Activated gamma-delta T cell treated with Interleukin-2 at 50 U/mL for 16 hours (primary cell): ENCODE measurements at places on chromosomes 6 and 20.

GRCh38 chr6:87220997-87221396 is 65.6 kb downstream of the ZNF292 start:
- no peak for DNase-seq

- DNase-seq: no peak
Measured at GRCh38 chr6:167998215-167998614, 744 bp downstream of the KIF25 start.

DNA sequence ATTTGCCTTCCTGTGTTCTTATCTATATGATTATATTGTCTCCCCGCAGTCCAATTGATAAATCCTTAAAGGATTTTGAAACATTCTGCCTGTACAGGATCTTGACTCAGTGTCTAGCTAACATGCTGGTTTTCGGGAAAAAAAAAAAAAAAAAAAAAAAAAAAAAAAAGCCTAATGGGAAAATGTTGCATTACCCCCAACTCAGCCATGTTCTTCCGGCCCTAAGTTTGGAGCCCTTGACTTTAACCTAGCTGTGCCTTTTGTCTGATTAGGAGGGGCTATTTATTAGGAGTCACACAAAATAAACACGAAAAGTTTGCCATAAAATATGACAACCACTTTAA is 244.4 kb upstream of the TCF21 start:
- no peak for DNase-seq

GRCh38 chr20:49510562-49511122 is 28.2 kb upstream of the KCNB1 start:
- no peak for DNase-seq

GRCh38 chr20:10469599-10469998 is 34.5 kb downstream of the SLX4IP start:
- DNase-seq: no peak

DNA sequence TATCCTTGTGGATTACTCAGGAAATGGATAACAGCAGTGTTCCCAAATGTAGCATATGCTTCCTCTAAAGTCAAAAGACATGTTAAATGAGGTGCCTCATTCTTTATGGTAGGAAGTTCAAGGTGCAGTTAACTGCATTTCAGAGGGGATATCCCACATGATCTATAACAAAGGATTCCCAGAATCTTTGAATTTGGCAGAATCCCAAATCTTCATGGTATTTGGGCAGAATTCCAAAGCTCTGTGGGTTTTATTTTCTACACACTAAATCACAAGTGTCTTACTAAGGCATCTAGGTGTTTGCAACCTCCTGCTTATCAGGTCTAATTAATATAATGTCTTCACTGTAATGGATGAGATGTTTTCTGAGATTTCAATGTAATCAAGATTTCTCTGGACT is 364.3 kb upstream of the MAN1A1 start:
- DNase-seq: no peak

GRCh38 chr6:110067837-110068591 is 89.9 kb downstream of the GPR6 start:
- no peak for DNase-seq

GRCh38 chr6:140809694-140810101 is 1323.0 kb upstream of the GJE1 start:
- DNase-seq: no peak

- no peak for DNase-seq
Measured at GRCh38 chr6:136729832-136730231, 62.4 kb downstream of the MAP3K5 start.
